ENCODE measurements at places on chromosomes 4 and X. TPM values are rescaled to one million over a fixed set of nuclear protein-coding genes. Genes with fewer than 3 reads are reported as not detected.

The FGG gene
- not detected for total RNA-seq

The TREX2 gene
- total RNA-seq, result 2.8 TPM

The IL1RAPL1 gene
- not detected for total RNA-seq

The ANKRD50 gene
- 1.0 TPM for total RNA-seq

The GPRASP2 gene
- 0.60 TPM for total RNA-seq

The BEX2 gene
- 36.7 TPM for total RNA-seq

The ABCG2 gene
- total RNA-seq, result 2.3 TPM

The HTATSF1 gene
- total RNA-seq, result 37.2 TPM

DNA sequence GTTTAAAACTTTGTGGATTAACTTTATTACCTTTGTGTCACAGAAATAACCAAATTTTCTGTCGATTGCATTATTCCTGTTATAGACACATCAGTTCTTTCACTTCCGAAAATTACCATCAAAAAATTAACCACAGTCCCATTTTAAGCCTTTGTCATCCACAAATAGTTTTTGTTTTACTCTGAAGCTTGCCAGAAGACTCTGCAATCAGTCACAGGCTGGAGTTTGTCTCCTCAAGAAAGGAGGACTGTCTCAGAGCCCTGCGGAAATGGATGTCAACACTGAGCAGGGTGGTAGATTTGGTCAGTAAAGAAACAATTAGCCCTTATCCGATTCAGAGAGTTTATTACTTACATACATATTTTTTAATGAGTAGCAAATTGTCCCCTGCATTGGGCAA lies 20.1 kb upstream of the TCEAL4 start:
- no peak for DNase-seq
- no peak overlapping the region for H3K4me3 ChIP-seq
- no peak overlapping the region for H3K27ac ChIP-seq
- H3K4me1 ChIP-seq, result no peaks in the 10 kb centered on the region
- H3K27me3 ChIP-seq, result peaks cover 15% of the 10 kb centered on the region
- H3K36me3 ChIP-seq, result no peaks in the 10 kb centered on the region

GRCh38 chrX:33211356-33212260 lies at the start of gene DMD:
DMD (minus strand) TSS chrX:33211549; CDS start chrX:33211312, 237 bp downstream.
- no peaks in the 10 kb centered on the region for H3K27me3 ChIP-seq
- no peak for DNase-seq
- no peak within 1 kb of the TSS for H3K27ac ChIP-seq
- H3K4me1 ChIP-seq, result no peaks in the 10 kb centered on the region
- H3K36me3 ChIP-seq, result no peaks in the 10 kb centered on the region

- no peak for DNase-seq
- H3K36me3 ChIP-seq, result peaks cover 3% of the 10 kb centered on the region
- H3K27ac ChIP-seq, result no peak overlapping the region
- H3K4me3 ChIP-seq, result no peak overlapping the region
- H3K4me1 ChIP-seq, result no peaks in the 10 kb centered on the region
These were observed 129.1 kb downstream of the TRIML1 start for GRCh38 chr4:188268131-188268908.

GRCh38 chrX:19846995-19847790 lies 40.2 kb downstream of the SH3KBP1 start:
- no peak for DNase-seq
- H3K4me1 ChIP-seq, result peaks cover 74% of the 10 kb centered on the region
- H3K27ac ChIP-seq, result peak overlapping the region; percentile 87
- peak overlapping the region; percentile 63 for H3K4me3 ChIP-seq
- no peaks in the 10 kb centered on the region for H3K27me3 ChIP-seq

DNA sequence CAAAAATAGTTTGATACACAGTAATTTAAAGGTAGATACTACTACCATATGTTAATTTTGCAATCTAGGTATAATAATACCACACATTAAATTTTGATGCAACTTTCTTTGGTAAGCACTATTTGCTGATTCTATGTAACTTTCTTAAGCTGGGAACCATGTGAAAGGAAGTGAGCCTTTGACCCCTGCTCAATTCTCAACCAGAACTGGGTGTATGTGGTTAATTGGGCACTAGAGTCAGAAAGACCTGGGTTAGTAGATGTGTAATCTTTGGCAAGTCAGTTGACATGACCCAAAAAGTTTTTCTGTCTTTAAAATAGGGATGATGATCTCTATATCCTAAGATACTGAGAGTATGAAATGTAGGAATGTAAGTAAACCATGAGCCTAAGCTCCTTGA lies 22.4 kb downstream of the TLR2 start:
- H3K4me1 ChIP-seq, result no peaks in the 10 kb centered on the region
- H3K4me3 ChIP-seq, result no peak overlapping the region
- H3K27me3 ChIP-seq, result no peaks in the 10 kb centered on the region
- H3K36me3 ChIP-seq, result no peaks in the 10 kb centered on the region
- H3K27ac ChIP-seq, result no peak overlapping the region

DNA sequence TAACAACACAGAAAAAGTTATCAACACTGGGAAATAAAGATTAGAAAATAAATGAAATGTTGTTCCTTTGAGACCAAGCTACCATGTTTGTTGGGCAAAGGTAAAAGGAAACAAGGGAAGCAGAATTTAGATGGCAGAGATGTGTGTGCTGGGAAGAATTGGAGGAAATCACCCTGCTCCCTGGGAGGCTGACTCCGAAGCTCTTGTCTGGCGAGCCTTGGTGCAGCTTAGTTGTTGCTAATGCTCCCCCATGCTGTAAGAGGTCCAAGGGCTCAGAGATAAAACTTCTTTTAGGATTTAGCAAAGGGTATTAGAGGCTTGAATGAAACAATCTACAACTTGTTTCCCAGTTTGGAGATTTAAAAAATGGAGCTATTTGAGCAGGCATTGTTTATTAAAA lies 123.8 kb upstream of the DDIT4L start:
- H3K4me3 ChIP-seq, result no peak overlapping the region
- H3K27ac ChIP-seq, result no peak overlapping the region
- H3K36me3 ChIP-seq, result no peaks in the 10 kb centered on the region
- no peaks in the 10 kb centered on the region for H3K27me3 ChIP-seq

DNA sequence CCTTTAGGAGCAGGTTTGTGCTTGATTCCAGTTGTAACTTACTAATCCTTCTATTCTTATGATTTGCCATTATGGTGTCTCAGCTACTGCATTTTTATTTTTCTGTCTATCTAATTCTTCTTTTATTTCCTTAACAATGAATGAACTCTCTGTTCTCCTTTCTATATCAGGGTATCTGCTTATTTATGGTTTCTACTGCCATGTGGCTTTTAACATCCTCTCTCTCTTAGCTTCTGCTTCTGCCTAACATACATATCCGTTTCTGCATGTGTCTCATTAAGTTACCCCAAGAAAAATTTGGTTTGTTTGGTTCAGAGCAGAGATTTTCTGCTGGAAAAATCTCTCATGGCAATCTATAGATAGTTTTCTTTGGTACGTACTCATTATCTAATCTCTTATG lies 614.4 kb downstream of the RPA4 start:
- H3K4me1 ChIP-seq, result peaks cover 5% of the 10 kb centered on the region
- no peak overlapping the region for H3K4me3 ChIP-seq
- no peaks in the 10 kb centered on the region for H3K27me3 ChIP-seq
- no peaks in the 10 kb centered on the region for H3K36me3 ChIP-seq
- no peak for DNase-seq

- DNase-seq, result no peak
- peaks cover 30% of the 10 kb centered on the region for H3K27me3 ChIP-seq
- H3K36me3 ChIP-seq, result no peaks in the 10 kb centered on the region
These were observed 3.6 kb downstream of the ATP2B3 start for GRCh38 chrX:153521034-153521433.

- H3K36me3 ChIP-seq, result peaks cover 8% of the 10 kb centered on the region
- DNase-seq, result no peak
- H3K4me1 ChIP-seq, result no peaks in the 10 kb centered on the region
- no peak overlapping the region for H3K27ac ChIP-seq
- peaks cover 12% of the 10 kb centered on the region for H3K27me3 ChIP-seq
These were observed 963.1 kb downstream of the RPA4 start for GRCh38 chrX:97846718-97847237.

DNA sequence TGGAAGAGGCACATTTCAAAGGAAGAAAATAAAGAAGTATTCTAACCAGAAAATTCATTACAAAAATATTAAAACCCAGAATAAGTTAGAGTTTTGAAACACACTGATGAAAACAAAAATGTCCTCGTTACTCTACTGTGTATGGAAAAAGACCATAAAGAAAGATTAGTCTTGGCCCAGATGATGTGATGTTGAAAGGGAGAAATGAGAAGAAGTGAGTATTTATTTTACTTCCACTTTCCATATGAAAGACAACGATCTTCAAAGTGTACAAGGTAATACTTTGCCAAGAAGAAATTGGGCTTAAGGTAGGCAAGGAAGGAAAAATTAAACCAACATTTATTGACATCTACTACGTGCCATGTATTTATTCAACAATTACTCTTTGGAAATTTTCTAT lies 48.6 kb upstream of the EMCN start:
- DNase-seq, result no peak
- H3K36me3 ChIP-seq, result no peaks in the 10 kb centered on the region
- H3K4me1 ChIP-seq, result peaks cover 30% of the 10 kb centered on the region
- no peaks in the 10 kb centered on the region for H3K27me3 ChIP-seq
- H3K4me3 ChIP-seq, result peak overlapping the region; percentile 7

DNA sequence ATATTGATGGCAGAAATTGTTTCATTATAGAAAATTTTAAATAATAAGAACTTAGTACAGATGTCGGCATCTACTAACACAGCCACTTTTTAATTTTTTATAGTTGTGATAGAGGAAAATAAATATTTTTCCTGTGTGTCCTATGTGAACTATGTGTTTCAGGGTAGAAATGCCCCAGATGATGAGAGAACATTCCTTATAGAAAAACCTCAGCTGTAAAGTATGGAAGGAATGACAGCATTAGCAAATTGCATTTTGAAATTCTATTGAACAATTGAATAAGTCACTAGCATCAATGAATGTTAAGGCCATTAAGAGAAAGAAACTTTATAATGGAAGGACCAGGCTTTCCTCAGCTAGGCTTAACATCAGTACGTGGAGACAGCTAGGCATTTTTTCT lies 149.2 kb downstream of the CFAP299 start:
- H3K36me3 ChIP-seq, result no peaks in the 10 kb centered on the region
- no peak overlapping the region for H3K27ac ChIP-seq
- H3K27me3 ChIP-seq, result no peaks in the 10 kb centered on the region
- no peak for DNase-seq

DNA sequence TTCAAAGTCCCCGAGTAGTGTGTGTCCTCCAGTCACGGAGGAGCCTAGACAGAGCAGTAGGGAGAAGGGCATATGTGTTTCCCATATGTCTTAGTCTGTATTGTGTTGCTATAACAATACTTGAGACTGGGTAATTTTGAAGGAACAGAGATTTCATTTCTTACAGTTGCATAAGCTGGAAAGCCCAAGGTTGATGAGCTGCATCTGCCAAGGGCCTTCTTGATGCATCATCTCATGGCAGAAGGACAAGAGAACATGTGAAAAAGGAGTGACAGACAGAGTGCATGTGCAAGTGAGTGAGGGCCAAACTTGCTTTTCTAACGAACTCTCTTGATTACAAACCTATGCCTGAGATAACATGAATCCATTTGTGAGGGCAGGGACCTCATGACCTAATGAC lies 243.4 kb downstream of the ARHGAP10 start:
- no peaks in the 10 kb centered on the region for H3K36me3 ChIP-seq
- no peaks in the 10 kb centered on the region for H3K27me3 ChIP-seq
- no peak overlapping the region for H3K27ac ChIP-seq
- peaks cover 6% of the 10 kb centered on the region for H3K4me1 ChIP-seq
- no peak overlapping the region for H3K4me3 ChIP-seq

DNA sequence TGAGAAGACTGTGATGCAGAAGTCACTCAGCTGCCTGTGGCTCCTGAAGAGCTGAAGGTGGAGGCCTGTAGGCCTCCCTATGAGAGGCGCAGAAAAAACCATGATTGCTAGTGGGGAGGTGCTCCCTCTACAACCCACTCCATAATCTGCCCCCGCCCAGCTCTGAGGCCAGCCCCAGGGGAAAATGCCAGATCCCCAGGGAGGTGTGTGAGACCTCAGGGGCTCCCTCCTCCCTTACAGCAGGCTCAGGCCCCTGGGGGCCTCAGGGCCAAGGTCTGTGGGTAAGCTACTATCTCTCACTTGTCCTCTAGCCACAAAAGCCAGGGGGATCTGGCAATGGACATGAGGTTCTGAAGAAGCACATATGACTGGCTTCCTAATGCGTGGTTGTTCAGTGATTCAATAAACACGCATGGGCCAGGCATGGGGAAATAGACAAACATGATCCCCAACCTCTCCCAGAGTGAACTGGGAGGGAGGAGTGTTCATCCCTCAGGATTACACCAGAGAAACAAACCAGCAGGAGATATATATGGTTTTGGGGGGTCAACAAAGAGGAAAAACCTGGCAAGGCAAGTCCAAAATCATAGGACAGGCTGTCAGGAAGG lies 51.0 kb upstream of the MTM1 start:
- no peak overlapping the region for H3K27ac ChIP-seq
- no peak overlapping the region for H3K4me3 ChIP-seq
- H3K36me3 ChIP-seq, result no peaks in the 10 kb centered on the region
- H3K4me1 ChIP-seq, result no peaks in the 10 kb centered on the region
- peaks cover 39% of the 10 kb centered on the region for H3K27me3 ChIP-seq
- DNase-seq, result no peak

- H3K27me3 ChIP-seq, result no peaks in the 10 kb centered on the region
- peaks cover 57% of the 10 kb centered on the region for H3K4me1 ChIP-seq
- no peaks in the 10 kb centered on the region for H3K36me3 ChIP-seq
- peak overlapping the region; percentile 77 for H3K27ac ChIP-seq
- H3K4me3 ChIP-seq, result no peak overlapping the region
These were observed 46.2 kb downstream of the PDS5A start for GRCh38 chr4:39931441-39931901.

DNA sequence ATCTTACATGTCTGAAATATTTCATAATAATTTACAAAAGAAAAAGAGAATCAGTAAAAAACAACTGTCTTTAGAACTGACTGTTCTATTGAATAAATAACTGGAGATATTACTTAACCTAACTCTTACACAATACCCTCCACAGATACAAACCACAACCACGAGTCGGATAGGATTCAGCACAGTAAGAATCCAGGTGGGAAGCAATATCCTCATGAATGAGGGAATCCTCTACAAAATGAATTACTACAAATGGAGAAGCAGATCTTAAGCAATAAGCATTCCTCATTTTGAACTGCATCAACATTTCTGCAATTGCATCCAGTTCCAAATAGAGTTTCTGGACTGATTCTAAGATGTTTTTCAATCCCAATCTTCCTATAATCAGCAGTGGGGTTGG lies 227.1 kb downstream of the SH2D1A start:
- H3K4me3 ChIP-seq, result no peak overlapping the region
- H3K27me3 ChIP-seq, result peaks cover 7% of the 10 kb centered on the region
- no peak overlapping the region for H3K27ac ChIP-seq
- no peaks in the 10 kb centered on the region for H3K4me1 ChIP-seq

- no peak overlapping the region for H3K27ac ChIP-seq
- H3K27me3 ChIP-seq, result no peaks in the 10 kb centered on the region
- H3K4me1 ChIP-seq, result peaks cover 23% of the 10 kb centered on the region
- H3K4me3 ChIP-seq, result no peak overlapping the region
- DNase-seq, result no peak
These were observed 156.8 kb upstream of the RASGEF1B start for GRCh38 chr4:81628489-81628888.

Data from activated T-cell treated with anti-CD3 and anti-CD28 coated beads, Interleukin-2, amount 50 U/mL, for 72 hours (primary cell).